ENCODE measurements at places on chromosomes 7 and 10.

- no peak for DNase-seq
Observed at GRCh38 chr10:118551535-118552100, 43.8 kb downstream of the PRLHR start.

DNA sequence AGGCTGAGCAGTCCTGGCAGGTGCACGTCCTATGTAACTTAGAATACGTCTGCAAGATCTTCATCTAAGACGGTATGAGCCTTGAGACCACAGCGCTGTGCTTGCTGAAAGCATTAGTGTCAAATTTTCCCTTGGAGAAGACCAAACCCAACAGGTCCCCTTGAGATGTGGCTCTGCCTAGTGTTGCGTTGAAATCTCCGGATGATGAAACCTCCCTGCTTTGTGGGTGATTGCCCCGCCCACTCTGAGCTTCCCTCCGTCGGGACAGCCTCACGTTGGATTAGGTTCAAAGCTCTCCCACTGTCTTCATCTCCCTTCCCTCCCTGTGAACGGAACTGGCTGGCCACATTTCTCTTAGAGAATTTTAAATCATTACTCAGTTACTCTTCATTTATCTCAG lies 102.0 kb downstream of the ADARB2 start:
- no peak for DNase-seq

- no peak for DNase-seq
Observed at GRCh38 chr10:30828680-30829079, 199.1 kb upstream of the LYZL2 start.

- no peak for DNase-seq
Observed at GRCh38 chr10:110389255-110389654, 84.5 kb upstream of the SMNDC1 start.

DNA sequence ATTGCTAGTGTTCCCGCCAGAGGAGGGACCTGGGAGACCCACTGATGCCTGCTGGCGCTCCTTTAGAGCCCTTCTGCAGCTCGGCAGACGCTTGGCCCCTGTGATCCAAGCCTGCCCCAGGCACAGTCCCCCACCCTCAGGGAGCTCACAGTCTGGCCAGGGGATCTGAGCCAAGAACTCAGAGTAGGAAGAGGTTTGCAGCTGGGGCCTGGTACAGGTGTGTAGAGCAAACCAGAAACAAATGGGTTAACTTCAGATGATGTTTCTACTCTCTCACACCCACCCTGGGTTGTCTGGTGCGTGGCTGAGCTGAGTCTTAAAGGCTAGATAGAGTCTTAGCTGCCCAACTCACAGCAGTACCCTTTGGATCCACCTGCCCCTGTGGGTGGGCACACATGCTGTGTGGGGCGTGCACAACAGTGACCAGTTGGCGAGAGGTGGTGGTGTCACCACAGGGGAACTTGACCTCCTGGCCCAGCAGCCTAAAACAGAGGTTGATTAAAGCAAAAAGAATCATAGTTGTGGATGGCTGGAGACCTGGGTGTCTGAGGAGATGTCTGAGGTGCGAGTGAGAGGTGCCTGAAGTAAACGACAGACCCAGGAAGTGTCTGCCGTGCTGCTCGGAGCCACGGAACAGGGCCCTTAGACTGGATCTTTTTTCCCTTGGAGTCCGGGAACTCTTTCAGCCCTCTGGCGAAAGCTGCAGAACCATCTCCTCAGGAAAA lies 31.2 kb upstream of the SRGN start:
- DNase-seq, result no peak

GRCh38 chr10:110141871-110142635 lies 65.4 kb upstream of the MXI1 start:
- no peak for DNase-seq

GRCh38 chr7:150877536-150877935 lies 25.2 kb downstream of the AOC1 start:
- DNase-seq, result no peak

DNA sequence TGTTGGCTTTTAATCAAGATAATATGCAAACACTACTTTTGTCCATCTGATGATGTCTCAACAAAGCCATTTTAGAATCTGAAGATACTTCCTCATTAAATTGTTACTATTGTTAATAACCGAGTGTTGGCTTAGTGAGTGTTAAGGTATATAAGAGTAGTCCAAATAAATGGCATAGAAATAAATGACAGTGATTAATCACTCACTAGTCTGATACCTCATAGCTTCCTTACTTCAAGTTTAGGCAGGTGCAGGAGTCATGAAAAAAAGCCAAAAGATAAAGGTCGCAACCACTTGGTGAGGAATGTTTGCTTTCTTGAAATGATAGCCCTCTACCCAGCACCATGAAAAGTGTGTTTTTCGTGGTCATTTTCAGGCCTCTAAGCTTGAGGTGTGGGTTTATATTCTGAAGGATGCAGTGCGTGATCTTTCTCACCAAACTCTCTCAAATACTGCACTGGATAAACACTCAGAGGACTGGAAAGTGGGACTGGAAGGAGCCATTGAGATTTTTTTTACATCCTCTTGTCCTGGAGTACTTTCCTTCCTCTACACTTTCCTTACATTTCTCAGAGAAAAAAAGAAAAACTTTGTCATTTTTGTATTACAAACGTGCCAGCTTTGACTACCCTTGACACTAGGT lies 138.1 kb downstream of the KIAA1217 start:
- DNase-seq, result no peak

- DNase-seq, result no peak
Observed at GRCh38 chr7:51158211-51158610, 158.4 kb downstream of the COBL start.

GRCh38 chr7:81277691-81278090 lies 358.8 kb upstream of the SEMA3C start:
- no peak for DNase-seq

DNA sequence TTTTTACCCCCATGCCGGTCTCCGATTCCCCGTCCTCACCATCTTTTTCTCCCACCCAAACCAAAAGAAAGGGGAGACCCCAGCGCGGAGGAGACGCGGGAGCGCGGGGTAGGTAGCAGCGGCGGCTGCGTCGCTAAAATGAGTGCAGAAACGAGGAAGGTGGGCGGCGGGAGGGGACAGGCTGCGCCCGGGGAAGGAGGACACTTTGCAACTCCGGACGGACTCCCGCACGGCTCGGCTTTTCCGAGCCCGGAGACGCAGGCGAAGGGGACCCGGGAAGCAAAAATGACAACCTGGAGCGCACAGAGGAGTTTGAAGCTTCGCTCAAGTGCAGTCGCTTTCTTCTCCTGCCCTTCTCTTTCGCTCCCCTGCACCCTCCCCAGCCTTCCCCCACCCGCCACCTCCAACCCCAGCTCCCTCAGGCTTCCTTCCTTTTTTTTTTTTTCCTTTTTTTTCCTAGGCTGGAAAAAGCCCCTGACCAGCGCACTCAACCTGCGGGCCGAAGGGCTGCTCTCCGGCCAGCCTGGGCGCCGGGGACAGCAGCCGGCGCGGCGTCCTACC lies 453 bp downstream of the SFMBT2 start:
- DNase-seq, result peak; percentile 48

- DNase-seq, result no peak
Observed at GRCh38 chr10:132297526-132297925, 10.2 kb downstream of the STK32C start.

- no peak for DNase-seq
Observed at GRCh38 chr10:43667761-43668386, 19.2 kb upstream of the ZNF32 start.

GRCh38 chr10:123398180-123398591 lies 244.0 kb downstream of the BUB3 start:
- DNase-seq, result no peak

DNA sequence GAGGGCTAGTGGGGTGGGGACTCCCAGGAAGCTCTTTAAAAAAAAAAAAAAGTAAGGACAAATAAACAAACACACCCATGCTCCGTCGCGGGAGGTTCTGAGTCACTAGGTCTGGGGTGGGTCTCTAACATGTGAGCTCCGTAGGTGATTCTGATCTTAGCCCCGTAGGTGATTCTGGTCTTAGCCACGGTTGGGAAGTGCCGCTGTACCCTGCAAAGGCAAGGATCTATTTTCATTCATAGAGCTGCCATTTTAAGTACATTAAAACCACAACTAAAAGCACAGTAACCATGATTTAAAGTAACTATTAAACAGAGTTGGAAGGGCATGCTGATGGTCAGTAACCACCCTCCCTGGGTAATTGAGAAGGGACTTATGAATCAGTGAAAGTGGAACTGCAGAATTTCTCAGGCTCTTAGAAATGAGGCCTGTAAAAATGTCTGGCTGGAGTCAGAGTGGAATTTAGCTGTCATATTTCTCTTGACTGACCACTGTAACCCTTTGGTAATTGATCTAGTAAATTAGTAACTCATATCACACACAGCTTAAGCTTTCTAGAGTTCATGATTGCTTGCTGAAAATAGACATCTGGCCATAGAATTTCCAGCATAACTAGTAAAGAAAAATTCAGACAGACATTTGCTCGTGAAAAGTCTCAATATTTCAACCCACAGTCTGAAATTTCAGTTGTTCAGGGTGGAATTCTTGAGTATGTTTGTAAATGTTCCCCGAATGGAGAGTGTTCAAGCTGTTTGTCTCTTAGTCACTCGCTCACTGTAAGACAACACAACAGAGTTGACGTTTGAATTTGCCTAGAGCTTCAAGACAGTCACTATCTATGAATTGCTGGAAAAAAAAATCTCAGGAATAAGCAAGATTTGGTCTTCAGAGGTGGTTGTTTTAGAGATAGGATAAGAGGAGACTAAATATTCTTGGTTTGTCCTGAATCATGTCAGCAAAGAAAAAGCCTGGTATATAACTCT lies 34.2 kb upstream of the TCF7L2 start:
- no peak for DNase-seq

DNA sequence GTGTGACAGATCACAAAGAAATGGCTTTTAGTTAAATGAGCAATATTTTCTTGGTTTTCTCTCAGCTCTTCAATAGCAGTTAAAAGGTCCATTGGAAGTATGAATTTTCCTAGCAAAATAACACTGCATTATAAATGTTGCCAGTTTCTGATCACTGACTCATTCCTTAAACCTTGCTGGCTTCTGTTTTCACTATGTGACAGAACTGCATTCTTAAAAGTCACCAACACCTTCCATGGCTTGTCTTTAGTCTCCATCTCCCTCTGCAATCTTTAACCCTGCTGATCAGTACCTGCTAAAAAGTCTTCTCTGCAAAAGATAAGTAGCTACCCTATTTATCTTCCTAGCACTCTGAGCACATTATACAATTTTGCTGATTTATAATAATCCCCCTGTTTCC lies 405.0 kb upstream of the LRRN3 start:
- DNase-seq, result no peak

DNA sequence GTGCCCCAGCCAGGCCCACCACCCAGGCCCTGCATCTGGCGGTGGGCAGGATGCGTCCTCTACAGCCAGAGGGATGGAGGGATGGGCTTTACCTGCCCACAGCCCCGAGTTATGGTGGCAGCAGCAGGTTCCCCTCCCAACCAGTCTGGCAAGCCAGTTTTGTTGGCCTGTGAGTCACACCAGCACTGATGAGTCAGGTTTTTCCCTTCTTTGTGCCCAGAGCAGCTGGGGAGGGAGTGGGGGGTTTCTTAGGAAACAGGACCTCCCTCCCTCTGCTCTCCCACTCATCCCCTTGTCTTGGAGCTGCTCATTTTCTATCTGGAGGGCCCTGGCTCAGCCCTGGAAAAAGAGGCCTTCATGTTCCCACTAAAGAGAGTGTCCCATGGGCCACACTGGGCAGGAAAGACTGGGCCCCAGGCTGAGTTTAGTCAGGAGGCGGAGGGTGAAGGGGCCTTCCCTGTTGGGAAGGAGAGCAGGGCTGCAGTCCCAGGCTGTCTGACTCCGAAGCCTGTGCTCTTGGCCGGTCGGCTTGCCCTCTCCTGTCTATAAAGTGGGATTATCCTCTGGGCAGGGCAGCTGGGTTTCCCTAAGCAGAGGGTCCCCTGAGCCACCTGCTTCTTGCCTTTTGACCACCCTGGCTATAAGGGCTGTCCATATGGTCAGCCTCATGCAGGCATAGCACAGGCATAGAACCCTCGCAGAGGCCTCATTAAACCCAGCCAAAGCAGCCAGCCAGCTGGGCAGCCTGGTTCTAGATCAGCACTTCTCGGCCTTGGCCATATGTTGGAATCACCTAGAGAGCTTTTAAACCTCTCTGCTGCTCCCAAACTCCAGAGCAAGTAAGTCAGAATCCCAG lies 30.2 kb upstream of the ANKRD2 start:
- no peak for DNase-seq

GRCh38 chr10:27770181-27770580 lies 24.6 kb upstream of the MKX start:
- no peak for DNase-seq

GRCh38 chr7:105230486-105230885 lies 158.2 kb downstream of the SRPK2 start:
- no peak for DNase-seq

- DNase-seq, result no peak
Observed at GRCh38 chr10:42999385-43000020, 77.4 kb upstream of the RET start.

- DNase-seq, result no peak
Observed at GRCh38 chr7:65983965-65984658, 2.1 kb upstream of the GUSB start.

- no peak for DNase-seq
Observed at GRCh38 chr10:112732277-112732921, 217.6 kb upstream of the TCF7L2 start.

GRCh38 chr10:24639124-24639523 lies 84.6 kb downstream of the ARHGAP21 start:
- no peak for DNase-seq

DNA sequence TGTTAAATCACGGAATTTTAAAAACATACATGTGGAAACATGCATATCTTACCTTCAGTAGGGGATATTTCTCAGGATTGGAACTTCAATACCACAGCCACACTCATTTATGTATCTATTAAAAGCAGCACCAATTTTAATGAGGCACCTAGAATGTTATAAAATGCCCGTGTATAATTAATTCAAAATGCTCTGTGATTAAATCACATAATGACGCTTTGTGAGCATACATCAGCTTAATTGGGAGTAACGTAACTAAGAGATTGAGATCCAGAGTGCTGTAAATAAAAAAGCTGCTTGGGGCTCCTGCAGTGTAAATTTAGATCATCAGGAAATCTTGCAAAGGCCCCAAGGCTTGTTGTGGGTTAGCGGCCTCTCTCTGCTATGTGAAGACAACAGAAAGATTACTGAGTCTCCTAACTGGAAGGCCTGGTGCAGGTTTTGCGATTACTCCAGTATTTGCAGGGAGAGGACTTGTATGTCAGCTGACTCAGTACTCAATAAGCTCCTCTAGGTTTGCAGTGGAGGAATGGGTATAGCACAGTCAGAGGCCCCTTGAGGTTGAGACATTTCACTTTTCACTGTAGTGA lies 195.5 kb upstream of the PHYHIPL start:
- DNase-seq, result no peak

- DNase-seq, result no peak
Observed at GRCh38 chr10:61066661-61067344, 122.8 kb upstream of the RHOBTB1 start.

- DNase-seq, result no peak
Observed at GRCh38 chr10:61986788-61987492, 85.4 kb downstream of the ARID5B start.

DNA sequence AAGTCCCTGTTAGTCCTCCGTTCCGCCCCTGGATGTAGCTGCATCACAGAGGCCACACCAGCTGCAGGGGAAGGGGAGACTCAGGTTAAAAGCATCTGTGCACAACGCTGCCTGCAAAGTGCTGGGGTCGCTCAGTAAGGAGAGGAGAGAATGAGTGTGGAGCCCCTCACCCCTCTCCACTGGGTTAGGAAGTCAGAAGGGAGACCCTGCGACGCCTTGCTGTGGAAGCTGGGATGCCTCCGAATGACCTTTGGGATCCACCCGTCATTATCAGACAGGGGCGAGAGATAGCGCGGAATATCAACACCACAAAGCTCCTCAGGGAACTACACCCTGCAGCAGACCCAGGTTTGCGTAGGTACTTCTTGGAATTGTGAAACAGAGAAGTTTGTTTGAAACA lies 167.7 kb upstream of the SHH start:
- DNase-seq, result no peak

- DNase-seq, result no peak
Observed at GRCh38 chr10:70601746-70602145, 795 bp downstream of the PRF1 start.

Measured in CD8-positive, alpha-beta memory T cell (primary cell).